Lung (tissue), 17 donors: ENCODE measurements at places on chromosomes 5 and 9.

DNA sequence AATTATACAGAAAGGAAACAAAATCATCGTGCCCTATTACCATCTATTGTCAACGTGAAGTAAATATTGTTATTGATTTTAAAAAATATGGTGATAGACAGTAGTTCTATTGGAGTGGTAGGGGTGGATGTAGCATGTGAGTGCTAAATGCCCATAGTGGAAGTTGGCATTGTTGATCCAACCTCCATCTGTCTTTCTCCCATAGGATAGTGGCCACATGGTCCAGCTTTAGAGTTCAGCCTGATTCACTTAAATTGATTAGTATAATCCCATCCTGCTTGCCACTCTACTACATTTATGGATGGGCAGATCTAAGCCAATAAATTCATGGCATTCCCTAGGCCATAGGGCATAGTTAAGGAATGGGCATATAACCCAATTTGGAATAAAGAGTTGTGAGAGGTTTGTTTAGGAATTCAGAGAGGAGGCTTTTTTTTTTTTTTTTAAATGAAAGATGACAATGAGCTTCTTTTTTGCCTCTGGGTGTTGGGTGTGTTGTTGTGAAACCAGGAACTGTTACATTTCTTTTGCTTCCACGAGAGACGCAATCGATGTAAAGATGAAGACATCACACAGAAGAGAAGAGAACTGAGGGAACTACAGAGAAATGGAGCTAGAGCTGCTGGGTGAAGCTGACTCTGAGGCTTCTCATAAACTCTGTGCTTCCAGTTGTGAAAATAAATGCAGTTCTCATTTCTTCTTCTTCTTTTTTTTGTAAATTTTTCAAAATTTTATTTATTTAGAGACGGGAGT is 12.5 kb upstream of the CHD1 start:
- no peak for DNase-seq

GRCh38 chr5:175015028-175015685 is 290.8 kb downstream of the MSX2 start:
- no peak for DNase-seq

GRCh38 chr9:121748074-121748473 is 96.6 kb downstream of the DAB2IP start:
- DNase-seq, result no peak

- DNase-seq, result no peak
Measured at GRCh38 chr9:6605202-6605601, 40.3 kb downstream of the GLDC start.

DNA sequence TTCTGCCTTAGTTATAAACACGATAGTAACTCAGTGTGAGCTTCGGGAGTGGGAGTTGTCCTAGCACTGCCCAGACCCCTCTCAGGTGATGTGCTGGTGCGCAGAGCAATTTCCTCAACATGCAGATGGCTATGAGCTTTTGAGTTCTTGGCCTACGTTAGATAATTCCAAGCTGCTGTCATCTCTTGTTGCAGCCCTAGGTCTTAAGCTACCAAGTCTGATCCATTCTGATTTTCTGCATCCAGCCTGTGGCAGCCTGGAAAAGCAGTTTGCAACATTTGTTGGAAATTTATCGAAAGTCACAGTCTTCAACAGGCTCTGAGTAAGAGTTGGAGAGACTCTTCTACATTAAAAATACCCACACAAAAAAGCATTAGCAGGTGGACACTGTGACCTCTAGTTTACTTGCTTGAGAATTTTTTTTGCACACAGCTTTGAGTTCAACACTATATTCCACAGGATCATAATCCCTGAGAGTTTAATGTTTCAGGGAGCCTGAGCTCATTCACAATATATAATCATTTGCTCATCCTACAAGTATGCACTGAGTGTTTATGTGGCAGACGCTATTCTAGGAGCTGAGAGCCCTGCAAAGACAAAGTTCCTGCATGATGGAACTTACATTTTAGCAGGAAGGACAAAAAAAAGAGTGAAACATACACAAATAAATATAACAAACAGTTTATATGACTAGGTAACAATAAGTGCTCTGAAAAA is 91.6 kb downstream of the UBE2QL1 start:
- no peak for DNase-seq
